ENCODE measurements at places on chromosomes 5 and 9.

GRCh38 chr5:67971223-67971830 is 244.2 kb upstream of the PIK3R1 start:
- ATAC-seq: no peak

- no peak for ATAC-seq
These were observed 473.0 kb downstream of the NTRK2 start for GRCh38 chr9:85142496-85142911.

DNA sequence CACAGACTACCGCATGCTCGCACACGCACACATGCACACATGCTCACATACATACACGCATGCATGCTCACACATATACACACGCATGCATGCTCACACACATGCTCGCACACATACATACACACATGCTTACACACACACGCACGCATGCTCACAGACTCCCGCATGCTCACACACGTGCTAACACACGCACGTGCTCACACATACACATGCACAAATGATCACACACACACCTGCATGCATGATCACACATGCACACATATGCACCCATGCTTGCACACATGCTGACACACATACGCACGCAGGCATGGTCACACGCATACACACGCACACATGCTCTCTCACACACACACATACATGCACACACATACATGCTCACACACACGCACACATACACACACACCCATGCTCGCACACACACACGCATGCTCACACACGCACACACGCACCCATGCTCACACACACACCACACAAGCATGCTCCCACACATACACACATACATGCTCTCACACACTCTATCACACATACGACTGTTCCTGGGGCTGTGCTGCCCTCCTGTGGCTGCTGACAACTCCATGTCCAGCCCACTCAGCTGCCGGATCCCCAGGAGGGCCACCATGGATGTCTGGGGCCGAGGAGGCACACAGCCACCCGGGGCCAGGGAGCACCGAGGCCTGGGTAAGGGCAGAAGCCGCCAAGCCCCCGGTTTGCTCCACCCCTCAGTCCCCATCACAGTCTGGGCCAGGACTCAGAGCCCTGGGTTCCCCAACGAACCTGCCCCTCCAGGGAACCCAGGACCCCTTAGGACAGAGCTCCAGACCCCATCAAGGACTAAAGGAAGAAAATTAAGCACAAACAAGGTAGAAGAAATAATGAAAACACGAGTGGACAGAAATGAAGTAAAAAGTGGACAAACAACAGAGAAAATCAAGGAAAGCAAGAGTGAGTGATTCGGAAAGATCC is 31.4 kb upstream of the EGFL7 start:
- peak; percentile 90 for ATAC-seq

DNA sequence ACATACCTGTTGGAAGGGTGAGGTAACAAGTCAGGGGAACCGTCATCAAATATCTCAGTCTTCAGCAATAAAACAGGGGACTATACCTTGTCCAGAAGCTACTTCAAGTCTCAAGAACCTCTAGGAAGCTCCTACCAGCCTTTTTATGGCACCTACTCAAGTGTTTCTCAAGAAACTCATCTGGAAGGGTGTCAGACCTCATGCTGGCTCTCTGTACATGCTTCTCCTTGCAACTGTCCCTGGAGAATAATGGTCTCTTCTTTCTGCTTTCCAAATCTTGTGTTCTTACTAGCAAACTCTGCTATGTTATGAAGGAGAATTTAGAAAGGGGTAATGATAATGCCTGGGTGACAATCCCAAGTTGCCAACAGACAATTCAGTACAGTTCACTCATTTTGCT is 8.3 kb upstream of the PTAR1 start:
- no peak for ATAC-seq

GRCh38 chr5:72055636-72056035 is 51.6 kb upstream of the MAP1B start:
- no peak for ATAC-seq

DNA sequence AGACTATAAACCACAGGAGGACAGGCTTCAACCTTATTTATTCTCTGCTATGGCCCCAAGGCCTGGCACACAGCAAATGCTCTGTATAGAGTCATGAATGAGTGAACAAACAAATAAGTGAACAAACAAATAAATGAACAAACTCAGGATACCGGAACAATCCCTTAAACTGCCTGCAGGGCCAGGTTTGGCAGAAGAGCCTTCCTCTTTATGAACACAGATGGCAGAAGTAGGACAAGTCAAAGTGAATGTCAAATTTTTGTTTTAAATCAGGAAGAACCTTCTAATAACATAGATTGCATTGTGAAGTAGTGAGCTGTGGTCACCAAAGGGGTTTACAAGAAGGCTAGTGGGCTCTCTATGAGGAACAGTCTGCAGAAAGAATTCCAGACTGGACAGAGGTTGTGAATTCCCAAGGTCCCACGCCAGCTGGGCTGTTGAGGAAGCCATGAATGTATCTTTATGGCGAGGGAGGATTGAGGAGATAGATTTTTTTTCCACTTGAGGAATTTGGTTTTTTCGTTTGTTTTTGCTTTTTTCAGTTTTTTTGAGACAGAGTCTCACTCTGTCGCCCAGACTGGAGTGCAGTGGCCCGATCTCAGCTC is 30.3 kb upstream of the STING1 start:
- ATAC-seq: no peak

DNA sequence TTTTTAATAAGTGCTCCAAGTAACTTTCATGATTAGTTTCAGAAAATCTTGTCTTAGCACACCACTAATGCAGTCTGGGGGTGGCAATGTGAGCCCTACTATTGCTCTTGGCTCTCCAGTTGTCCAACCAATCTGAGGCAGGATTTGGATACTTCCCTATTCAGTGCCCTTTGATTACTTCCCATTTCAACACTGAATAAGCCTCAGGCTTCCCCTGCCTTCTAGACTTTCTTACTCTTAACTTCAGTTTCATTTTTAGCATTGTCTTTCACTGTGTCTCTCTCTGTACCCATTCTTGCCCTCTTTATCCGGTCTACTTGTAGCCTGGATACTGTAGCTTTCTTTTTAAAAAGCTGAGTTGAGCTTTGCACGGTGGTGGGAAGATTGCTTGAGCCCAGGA is 186.1 kb downstream of the C9orf152 start:
- peak; percentile 83 for ATAC-seq

DNA sequence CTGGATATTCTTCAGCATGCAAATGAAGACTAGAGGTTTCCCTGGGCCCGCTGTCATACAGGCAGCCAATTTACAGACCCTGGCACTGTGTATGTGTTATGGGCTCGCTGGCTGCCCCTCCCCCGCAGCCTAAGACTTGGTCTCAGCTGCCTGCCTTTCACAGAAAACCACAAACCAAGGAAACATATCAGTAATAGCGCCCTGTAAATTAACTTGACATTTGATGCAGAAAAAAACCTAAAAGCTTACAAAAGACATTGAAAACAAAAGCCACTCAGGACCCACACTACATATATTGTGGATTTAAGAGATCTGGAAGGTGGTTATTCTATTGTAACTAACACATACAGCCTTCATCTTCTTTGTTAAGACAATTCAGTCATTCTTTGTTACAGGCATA is 287.0 kb upstream of the TMEM161B start:
- no peak for ATAC-seq

GRCh38 chr5:162274679-162275078 is 207.1 kb downstream of the GABRG2 start:
- ATAC-seq: no peak

DNA sequence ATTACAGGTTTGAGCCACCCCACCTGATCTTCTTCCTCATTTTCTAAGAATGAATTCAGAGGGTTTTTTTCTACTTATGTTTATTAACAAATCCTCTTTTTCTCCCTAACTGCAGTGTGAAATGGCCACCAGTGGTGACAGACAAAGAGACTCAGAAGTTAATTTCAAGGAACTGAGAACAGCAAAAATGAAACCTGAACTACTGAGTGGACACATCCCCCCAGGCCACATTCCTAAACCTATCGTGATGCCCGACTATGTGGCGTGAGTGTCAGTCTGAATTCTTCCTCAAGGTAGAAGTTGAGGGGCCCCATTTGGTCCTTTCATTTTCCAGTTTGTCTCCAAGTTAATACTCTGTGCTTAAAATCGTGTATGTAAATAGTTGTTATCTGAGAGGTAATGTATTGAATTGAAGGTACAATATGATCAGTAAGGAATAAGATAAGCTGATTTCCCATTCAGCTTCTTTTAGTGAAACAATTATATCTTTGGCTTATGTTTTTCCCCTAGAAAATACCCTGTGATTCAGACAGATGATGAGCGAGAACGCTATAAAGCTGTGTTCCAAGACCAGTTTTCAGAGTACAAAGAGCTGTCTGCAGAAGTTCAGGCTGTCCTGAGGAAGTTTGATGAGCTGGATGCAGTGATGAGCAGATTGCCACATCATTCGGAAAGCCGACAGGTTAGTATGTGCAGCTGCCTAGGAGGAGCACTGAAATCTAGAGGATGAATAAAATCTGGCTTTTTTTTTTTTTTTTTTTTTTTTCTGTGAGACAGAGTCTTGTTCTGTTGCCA is 17.7 kb downstream of the MARVELD2 start:
- peak; percentile 56 for ATAC-seq

DNA sequence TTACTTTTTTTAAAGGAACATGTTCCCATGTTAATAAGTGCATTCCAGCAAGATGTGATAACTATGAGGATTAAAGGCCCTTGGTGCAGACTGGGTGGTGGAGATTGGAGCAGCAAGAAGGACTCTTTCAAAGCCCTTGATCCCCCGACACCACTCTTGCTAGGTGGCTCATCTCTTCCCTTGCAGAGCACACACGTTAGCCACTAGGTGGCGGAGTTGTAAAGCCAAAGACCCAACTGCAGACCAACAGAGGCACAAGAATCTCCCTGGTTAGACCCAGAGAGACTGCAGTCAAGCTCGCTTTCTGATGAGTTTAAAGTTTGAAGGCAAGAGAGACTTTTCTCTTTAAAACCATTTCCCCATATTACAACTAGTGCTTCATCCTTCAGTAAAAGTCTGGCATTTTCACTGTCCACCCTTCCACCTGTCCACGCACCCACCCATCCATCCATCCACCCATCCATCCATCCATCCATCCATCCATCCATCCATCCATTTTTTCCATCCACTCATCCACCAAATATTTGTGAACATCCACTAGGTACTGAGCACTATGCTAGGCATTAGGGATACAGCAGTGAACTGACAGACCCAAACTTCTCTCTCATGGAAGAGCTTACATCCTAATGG is 226.9 kb downstream of the MSX2 start:
- peak; percentile 77 for ATAC-seq

- no peak for ATAC-seq
These were observed 86.7 kb upstream of the NFIB start for GRCh38 chr9:14400658-14400995.

DNA sequence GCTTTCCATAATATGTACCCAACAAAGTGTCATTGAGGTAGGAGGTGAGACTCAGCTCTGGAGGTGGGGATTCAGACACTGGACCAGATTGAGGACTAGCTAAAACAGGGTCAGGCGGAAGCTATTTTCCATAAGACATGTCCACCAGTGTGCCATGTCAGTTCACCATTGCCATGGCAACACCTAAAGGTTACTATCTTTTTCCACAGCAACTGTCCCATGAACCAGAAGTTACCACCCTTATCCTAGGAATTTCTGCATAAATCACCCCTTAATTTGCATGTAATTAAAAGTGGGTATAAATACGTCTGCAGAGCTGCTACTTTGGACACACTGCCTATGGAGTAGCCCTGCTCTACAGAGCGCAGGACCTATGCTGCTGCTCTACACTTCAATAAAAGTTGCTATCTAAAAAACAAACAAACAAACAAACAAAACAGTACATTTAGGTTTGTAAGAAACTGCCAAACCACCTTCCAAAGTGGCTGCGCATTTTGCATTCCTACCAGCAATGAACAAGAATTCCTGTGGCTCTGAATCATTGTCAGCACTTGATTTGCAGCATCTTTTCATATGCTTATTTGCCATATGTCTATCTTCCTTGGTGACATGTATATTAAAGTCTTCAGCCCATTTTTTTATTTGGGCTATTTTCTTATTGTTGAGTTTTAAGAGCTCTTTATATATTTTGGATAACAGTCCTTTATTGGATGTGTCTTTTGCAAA is 18.0 kb upstream of the TRIM32 start:
- ATAC-seq: no peak

- ATAC-seq: no peak
These were observed 5.6 kb upstream of the GPX3 start for GRCh38 chr5:151014680-151015343.

DNA sequence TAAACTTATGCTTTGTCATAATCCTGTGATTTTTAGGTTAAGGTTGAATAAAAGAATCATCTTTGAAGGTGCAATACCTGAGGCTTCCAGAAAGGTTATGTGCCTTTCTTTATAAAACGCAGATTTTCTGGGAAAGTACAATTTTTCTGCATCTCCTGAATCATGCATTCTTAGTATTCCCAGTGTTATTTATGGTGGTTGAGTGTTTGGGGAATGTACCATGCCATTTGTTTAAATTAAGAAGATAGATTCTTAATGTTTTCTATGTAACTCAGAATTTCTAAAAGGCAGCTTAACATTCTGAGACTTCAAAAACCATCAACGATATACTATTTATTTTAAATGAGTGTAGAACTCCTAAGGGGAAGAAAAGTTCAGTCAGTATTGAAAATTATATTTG is 108.1 kb upstream of the FBN2 start:
- ATAC-seq: no peak

DNA sequence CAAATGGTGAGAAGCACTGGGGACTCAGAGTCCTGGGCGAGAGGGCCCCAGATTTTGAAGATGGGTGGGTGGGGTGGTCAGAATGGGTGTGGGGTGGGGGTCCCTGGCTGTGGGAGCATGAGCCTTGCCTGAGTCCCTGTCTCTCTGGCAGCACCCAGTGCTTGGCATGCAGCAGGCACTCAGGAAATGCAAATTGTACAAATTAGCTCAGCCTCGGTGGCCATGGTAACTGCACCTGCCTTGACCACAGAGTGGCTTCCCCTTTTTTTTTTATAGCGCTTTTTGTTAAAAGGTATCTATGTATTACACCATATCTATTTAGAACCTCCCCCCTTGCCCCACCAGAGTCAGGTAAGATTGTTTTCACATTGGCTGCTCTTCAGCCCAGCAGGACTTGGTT is 19.2 kb upstream of the PITX1 start:
- no peak for ATAC-seq

DNA sequence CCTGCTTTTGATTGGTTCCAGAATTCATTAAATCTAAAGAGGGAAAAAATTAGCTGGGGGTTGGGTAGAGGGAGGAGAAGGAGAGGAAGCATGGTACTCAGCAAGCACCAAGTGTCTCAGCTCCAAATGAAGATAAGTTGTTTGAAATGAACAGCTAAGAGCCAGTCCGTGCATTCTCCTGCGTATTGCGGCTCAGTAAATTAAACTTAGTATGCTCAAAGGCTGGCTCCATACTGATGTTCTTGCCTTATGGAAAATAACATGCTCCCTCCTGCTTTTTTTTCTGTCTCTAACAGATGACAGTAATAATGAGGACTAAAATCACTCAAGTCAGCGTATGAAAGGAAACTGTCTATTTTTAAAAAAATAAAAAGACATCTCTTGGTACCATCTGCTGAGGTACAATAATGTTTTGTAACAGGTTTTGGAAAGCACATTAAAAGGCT is 161.0 kb downstream of the SPATA31D1 start:
- ATAC-seq: no peak

Measured in activated T-helper 17 cell treated with anti-CD3 and anti-CD28 coated beads, Interleukin-2, amount 50 U/mL, for 72 hours (primary cell).